T-helper 2 cell treated with Interferon-gamma antibody and Interleukin-4, amounts not matched to agents 5 μg/mL and 100 μg/mL, for 36 hours (primary cell): ENCODE measurements at places on chromosomes 2 and 18.

DNA sequence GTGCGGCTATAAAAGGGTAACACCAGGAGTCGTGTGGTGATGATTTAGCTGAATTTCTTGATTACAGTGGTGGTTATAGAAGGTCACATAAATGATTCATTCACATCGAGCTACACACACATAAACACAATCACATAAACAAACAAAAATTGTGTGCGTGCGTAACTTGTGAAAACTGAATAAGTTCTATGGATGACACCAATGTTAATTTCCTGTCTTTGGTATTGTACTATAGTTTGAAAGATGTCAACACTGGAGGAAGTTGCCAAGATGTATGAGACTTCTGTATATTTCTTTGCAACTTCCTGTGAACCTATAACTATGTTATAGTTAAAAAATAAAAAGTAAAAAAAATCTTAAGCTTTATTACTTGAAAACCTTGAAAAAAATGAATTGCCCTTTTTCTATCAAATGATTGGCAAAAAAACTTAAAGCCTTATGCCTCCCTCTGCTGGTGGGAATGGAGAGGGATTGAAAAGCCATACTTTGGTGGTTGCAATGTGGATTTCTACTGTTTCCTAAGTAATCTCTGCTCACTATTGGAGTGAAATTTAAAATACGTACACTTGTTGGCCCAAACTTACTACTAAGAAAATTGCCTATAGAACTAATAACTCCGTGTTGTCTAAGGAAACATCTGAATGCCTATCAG lies 227.7 kb downstream of the RPIA start:
- no peak for DNase-seq

DNA sequence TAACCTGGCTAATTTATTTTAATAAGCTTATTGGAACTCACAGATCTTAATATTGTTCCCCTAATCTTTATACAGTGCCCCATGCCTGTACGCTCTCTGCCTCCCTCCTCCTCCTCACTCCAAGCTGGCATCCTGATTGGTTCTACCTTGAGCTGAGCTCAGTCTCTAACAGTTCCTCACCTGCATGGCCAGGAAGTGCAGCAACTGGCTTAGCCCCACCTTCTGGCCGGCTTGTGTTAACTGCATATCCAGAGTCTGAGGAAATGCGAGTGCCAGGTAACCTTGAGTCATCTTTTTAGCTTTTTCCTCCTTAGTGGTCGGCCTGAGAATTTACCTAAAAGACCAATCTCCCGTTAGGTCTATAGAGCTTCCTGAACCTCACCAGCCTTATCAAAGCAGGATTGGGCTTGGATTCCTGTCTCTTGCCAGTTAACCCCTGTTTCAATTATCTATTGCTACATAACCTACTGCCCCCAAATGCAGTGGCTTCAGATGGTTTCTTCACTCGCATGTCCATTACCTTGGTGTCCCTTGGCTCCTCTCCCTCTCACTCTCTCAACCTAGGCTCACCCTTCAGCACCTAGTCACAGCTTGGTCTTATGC lies 89.5 kb upstream of the STK39 start:
- DNase-seq = peak; percentile 7

DNA sequence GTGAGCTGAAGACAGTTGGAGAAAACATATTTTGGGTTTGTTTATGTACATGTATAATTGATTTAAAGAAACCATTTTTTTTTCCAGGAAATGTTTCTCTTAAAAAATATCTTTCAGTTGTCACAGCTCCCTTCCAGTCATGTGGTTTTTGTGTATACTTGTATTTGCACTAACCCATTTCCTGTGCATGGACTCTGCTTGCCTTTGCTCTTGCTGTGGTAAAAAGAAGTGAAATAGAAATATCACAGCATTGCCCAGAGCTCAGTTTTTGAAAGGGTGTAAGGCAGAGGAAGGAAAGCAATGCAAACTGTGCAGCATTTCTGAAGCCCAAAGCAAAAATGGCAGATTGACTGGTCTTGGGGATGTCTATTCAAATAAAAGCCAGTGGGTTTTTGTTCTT lies 10.4 kb upstream of the DOCK10 start:
- DNase-seq = no peak

DNA sequence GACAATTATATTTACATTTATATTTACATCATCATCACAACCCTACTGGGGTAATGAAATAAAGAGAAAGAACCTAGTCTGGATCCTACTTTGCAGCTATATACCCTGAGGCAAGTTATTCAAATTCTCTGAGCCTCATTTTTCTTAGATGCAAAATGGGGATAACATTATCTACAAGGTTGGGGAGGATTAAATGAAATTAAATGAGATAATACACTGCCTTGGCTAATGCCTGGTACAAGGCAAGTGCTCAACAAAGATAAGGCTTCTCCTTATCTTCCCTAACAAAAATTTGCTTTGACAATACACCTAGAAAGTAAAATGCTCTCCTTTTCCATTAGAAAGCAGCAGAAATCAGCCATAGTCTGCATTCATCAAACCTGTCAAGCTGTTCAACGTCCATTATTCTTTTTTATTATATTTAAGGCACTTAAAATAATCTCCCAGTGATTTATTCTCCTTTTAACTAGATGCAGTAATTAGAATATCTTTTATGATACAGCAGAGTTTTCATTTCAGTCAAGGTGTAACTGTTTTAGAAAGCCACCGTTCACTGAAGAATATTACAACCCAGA lies 44.8 kb downstream of the TCF4 start:
- DNase-seq = no peak

GRCh38 chr18:11688972-11689668 lies at the start of gene GNAL:
Gene GNAL (plus strand): TSS chr18:11689264. CDS start chr18:11689564, 300 bp downstream.
- peak; percentile 53 for DNase-seq

DNA sequence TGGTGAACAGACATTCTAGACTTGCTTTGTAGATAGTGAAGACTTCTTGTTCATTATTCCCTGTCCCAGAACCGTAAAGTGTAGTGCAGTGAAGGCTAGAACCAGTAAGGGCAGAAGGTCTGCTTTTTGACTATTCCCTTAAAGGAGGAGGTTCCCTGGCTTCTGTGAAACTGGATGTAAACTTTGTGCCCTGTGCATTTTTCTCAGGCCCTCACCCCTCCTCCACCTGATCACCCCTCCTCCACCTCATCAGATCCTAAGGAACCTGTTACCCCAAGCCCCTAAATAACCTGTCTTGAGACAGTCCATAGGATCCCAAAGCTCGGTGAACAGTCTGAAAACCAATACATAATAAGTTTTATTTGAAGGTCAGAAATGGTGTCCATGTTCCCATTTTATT lies 33.7 kb downstream of the SFT2D3 start:
- DNase-seq = no peak

- no peak for DNase-seq
Observed at GRCh38 chr18:78994531-78994930, 14.9 kb downstream of the SALL3 start.

DNA sequence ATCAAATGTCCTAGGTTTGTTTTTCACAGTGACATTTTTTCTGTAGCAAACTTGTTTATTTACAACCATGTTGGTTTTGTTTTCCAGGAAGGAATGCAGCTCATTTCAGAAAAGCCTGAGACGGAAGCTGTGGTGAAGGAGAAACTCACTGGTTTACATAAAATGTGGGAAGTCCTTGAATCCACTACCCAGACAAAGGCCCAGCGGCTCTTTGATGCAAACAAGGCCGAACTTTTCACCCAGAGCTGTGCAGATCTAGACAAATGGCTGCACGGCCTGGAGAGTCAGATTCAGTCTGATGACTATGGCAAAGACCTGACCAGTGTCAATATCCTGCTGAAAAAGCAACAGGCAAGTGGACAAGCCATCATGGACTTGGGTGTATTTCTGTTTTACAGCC lies 79.2 kb upstream of the EML6 start:
- DNase-seq = no peak

DNA sequence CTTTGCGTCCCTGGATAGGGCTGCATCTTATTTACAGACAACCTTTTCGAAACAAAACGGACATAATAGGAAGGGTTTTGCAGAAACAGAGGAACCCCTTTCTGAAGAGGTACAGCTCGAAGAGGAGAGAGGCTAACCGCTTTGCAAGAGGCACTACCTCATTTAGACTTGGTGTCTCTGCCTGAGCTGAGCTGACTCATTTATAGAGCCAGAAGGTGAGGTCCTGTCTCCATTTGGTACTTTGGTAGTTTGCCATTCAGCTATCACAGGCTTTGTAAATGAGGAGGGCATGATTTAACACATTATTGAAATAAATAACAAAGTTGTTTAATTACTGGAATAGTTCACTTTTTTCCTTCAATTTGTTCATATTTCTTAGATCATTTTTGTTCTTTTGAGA lies 2.2 kb upstream of the NXPH2 start:
- DNase-seq = no peak

DNA sequence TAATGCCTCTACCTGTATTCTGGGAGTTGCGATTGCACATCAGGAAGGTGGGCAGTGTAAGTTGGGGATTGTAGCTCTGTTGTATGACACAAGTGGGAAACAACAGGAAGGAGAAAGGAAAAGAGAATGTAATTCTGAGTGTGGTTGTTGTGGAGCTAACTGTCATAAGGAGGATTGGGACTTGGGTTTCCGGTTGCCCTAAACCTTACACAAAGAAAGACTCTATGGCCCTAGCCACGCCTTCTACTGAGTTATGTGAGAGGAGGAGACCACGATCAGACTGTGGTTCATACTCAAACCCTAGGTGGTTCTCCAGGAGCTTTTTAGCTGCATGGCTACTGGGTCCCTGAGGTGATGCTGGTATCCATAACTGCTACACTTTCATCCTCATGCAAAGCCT lies 86.5 kb downstream of the TANC1 start:
- no peak for DNase-seq

- DNase-seq = no peak
Observed at GRCh38 chr2:128868686-128869551, 550.3 kb upstream of the HS6ST1 start.

DNA sequence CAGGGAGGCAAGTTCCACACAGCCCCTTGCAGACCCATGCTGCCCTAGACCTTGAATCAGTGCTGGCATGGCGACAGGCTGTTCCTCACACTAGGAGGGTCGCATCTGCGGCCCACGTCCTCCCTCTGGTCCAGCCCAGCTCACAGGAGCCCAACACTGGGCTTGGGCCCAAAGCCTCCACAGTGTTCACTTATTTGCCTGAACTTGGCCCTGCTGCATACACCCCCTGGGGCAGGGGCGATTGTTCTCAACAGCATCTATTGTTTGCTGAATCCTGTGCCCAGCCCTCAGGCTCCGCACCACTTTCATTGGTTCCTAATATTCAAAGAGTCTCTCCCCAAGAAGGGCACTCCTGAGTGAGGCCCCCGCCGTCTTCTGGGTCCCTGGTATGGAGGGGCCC lies 90.7 kb downstream of the ZBTB7C start:
- DNase-seq = no peak

- no peak for DNase-seq
Observed at GRCh38 chr2:186135686-186136085, 350.4 kb upstream of the ZC3H15 start.

- no peak for DNase-seq
Observed at GRCh38 chr2:238509151-238509835, 82.6 kb downstream of the ASB1 start.

DNA sequence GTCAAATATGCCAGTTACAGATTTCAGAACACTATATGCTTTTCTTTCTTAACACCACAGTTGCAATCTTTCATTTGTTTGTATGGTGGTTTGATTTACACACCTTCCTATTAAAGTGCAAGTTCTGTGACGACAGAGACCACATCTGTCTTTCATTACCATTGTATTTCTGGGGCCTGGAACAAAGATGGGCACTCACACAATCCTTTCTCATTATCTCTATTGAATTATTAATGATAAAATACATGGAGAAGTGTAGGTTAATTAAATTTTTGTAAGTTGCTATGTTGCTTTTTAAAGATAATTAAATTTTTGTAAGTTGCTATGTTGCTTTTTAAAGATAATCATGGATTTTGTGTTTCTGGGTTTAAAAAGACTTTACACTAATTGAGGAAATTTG lies 79.9 kb downstream of the KCTD18 start:
- DNase-seq = no peak

DNA sequence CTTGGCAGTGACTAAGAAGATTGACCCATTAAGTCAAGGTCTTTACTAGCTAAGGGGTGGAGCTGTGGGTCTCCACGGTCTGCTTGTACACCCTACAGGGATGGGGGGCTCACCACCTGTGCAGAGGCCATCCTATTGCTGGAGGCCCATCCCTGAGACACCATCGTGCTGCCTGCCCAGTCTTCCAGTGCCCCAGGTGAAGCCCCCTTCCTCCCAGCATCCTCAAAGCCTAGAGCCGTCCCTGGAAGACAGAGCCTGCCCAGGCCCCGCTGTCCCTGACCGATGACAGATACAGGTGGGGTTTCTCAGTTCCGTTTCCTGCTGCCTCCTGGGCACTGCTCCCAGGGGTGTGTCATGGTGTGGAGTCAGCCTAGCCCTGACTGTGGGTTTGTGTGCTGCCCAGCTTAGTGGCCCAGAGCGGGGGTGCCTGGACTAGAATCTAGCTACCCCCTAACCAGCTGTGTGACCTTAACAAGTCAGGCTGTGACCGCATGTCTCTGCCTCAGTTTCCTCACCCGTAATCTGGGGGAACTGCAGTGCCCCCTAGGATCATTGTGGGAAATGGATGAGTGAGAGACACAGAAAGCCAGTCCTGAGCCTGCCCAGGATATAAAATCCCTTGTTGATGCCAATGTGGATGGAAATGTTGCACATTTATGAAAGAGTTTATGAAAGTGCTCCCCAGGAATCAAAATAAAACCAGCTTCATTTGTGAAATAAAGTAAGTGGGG lies 2.0 kb downstream of the OTOS start:
- no peak for DNase-seq

GRCh38 chr2:113169002-113169530 lies 4.7 kb upstream of the PSD4 start:
- peak; percentile 23 for DNase-seq

GRCh38 chr18:59657012-59657411 lies 40.2 kb downstream of the CCBE1 start:
- DNase-seq = no peak

GRCh38 chr2:16321872-16322271 lies 343.8 kb downstream of the CYRIA start:
- DNase-seq = no peak

GRCh38 chr2:125822746-125823145 lies 833.2 kb upstream of the GYPC start:
- no peak for DNase-seq

GRCh38 chr2:120132190-120132589 lies 91.0 kb downstream of the TMEM185B start:
- no peak for DNase-seq

- DNase-seq = no peak
Observed at GRCh38 chr2:218804817-218805216, 22.9 kb downstream of the CYP27A1 start.

- no peak for DNase-seq
Observed at GRCh38 chr2:226282151-226282550, 517.5 kb downstream of the IRS1 start.

DNA sequence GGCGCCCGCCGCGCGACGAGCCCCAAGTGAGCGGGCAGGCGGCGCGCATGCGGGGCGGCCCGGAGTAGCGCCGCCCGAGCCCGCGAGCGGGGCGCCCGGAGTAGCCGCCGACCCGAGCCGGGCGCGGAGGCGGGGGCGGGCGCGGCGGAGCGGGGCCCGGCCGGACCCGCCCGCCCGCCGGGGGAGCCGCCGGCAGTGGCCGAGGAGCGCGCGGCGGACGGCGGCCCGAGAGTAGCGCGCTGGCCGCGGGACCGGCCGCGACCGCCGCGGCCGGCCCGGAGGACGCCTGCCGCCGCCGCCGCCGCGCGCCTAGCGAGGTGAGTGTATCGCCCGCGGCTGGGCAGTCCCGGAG lies at the start of gene GALNT1:
GALNT1 (plus strand) TSS at position 195 of the 352 bp plus-strand sequence. CDS start 72,923 bp downstream, outside the sequence.
- no peak for DNase-seq
